Body of pancreas (tissue), 4 donors: ENCODE measurements at places on chromosomes 11 and 22. TPM values are rescaled to one million over a fixed set of nuclear protein-coding genes. Genes with fewer than 3 reads are reported as not detected.

DNA sequence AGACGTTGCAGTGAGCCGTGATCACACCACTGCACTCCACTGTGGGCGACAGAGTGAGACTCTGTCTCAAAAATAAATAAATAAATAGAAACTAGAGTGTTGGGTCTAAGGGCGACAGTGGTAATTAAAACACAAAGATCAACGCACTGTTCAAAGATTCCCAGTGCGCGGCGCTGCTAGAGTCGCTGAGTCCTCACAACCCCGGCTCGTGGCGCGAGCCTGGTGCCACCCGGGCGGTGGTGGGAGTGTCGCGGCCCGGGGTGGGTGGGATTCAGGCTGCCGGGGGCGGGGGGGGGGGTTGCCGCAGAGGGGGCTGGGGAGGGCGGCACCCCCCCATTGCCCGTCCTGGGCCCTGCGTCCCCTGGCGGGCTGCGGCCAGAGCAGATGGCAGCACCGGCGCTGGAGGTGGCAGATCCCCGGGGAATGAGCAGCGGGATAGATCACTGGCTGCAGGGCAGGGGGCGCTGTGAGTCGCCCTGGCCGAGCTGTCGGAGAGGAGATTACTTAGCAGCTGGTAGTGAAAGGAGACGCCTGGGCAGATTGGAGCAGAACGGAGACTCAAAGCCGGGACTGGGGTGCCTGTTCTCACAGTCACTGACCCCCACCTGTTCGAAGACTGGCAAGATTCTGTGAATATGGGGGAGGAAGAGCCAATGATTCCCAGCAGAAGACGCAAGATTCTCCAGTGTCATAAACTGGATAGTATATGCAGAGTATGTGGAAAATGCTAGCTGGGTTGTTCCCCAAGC, 30.2 kb upstream of the APOBEC3A start:
- peak; percentile 91 for DNase-seq

DNA sequence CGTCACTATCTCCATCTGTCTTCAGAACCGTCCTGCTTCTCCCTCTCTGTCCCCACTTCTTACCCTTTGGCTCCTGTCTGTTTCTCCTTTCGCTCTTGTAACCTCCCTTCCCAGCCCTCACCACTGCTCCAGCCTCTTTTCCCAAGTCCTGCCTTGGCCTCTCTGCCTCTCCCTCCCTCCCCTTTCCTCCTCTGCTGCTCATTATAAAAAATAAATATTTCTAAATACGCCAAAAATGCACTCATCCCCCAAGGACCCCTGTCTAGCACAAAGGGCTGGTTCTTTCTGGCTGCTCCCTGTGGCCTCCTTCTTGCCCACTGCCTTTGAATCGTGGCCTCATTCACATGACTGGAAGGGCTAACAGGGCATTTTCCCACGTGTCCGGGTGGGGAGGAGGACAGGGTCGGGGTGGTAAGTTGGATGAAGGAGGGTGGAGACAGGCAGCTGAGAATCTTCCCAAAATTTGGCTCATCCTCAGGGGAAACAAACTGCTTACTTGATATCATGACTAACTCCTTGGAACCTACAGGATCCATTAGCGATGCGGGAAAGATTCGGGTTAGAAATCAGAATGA, 26.4 kb upstream of the OAF start:
- peak; percentile 30 for DNase-seq

GRCh38 chr11:73173755-73174494, 31.8 kb upstream of the FCHSD2 start:
- DNase-seq = peak; percentile 42

DNA sequence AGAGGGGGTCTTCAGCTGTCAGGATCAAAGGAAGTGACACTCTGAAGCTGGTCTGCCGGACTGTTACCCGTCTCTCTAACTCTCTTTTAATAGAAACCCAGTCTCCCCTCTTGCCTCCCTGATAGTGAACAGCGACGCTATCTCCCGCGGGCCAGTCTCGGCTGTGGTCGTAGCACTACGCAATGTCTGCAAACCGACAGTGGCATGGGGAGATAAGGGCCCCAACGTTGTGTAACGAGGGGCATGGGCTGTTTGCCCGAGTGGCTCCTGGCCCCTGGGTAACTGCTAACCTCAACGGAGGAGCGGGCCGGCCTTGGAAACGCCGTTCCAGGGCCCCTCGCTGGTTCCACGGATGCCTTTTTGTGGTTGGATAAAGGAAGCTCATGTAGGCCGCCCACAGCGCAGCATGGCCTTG, 23.3 kb downstream of the ZBTB16 start:
- peak; percentile 56 for DNase-seq

MAJIN gene
- 0.78 TPM for total RNA-seq

MS4A15 gene
- total RNA-seq = not detected
